ENCODE measurements at places on chromosomes 7 and 10.
A peak's percentile ranks its signal among the peaks of the same experiment; 100 is the strongest.

- DNase-seq, result no peak
These were observed 213.3 kb downstream of the CUX1 start for GRCh38 chr7:102030696-102031095.

- no peak for DNase-seq
These were observed 150.7 kb upstream of the PRR15 start for GRCh38 chr7:29412912-29413311.

- DNase-seq, result no peak
These were observed 105.1 kb upstream of the NPVF start for GRCh38 chr7:25333296-25333928.

DNA sequence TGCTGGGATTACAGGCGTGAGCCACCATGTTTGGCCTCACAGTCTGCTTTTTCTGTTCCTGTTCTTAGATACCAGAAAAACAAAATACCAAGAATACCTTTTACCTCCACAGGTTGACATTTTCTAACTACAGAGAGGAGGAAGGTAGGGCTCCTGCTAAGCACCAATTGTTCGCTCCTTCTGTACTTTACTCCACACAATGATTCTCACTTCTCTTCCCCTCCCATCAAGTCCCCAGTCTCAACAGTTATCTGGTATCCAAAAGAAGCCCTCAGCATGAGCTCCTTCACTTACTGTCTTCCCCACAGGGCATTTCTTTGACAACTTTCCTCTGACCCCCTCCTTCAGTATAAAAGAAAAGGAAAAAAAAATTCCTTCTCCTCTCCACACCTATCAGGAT is 47.7 kb upstream of the ZNF800 start:
- no peak for DNase-seq

DNA sequence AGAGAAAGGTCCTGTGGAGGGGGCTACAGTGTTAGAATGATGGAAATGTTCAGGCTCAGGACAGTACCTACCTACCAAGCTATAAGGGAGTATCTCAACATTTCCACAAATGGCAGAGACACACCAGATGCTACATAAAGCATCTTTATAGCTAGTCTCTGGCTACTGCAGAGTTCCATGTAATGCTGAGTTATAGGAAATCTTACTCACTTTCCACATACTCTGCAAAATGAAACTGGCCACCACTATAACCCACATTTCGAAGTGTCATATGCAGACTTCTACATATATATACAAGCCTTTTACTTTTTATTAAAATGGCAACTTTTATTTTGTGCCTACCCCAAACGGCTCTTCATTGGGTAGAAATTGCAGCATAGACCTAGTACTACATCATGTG is 85.5 kb downstream of the FAS start:
- DNase-seq, result no peak

GRCh38 chr7:141053626-141054025 is 20.2 kb upstream of the TMEM178B start:
- DNase-seq, result no peak

GRCh38 chr10:7477538-7478334 is 66.9 kb upstream of the SFMBT2 start:
- DNase-seq, result no peak

DNA sequence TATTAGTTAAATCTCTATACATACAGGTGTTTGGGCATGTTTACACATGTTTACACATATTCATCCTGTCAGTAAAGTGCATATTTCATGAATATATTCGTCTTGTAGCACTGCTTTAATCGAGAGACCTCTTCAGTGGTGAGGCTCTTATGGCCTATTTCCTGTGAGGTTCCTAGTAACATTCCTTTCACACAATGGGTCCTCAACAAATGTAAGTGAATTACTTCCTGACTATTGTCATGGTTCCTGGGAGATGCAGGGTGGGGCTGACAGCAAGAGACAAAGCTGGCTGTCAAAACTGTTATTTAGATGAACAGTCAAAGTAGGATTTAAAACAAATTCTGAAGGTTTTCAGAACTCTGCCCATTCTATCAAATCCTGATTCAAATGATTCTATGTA is 12.4 kb upstream of the SEMA3A start:
- DNase-seq, result no peak

DNA sequence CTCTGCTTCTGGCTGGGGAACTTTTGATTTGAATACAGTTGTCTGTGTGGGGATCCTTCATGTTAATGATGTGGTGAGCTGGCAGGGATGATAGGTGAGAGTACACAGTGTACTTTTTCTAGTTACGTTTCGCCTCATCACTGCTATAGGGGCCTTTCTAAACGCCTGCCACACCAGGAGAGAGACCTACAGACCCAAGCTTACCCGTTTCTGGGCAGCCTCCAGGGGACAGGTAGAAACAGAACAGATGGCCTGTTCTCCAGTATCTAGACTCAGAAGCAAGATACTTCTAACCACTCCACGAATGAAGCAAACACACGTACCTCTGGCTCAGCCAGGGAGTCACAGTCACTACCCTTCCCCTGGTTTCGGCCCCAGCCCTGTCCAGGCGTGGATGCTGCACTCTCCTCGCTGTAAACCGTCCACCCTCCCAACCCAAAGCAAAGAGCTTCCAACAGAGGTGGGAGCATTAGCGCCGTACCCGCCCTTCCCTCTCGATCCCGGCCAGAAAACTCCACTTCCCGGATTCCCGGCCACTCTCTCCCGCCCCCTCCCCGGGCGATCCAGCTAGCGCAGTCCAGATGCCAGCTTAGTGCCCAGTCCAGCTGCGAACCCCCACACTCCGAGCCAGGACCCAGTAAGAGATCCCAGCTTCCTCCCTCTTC is 1.2 kb downstream of the CCDC6 start:
- DNase-seq, result peak; percentile 31

DNA sequence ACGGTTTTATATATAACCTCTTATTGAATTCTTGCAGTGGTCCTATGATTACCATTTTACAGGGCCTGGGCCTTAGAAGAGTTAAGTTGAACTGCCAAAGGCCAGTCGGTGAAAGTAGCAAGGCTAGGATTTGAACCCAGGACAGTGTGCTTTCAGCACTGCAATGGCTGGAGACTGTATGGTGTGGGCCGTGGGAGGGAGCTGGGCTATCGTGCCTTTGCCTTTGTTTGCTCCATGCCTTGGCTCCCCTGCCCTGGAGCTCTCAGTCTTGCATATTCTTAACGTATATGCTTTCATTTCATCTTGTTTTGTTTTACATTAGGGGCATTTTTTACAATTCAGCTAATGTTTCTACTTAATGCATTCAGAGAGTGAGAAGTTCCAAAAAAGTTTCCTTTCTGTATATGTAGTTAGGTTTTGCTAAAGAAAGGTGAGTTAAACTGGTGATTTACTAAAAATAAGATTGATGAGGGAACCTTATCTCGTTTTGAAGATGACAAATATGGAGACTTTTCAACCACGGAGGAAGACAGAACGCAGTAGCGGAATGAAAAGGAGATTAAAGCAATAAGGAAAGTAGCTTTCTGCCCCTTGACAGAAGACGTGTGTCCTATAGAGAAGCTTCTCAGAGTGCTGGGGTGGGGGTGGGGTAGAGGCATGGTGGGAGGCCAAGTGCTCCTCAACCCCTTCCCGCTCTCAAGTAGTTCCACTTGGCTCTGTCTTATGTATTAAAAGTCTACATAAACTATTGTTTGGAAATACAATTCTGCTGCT is 82.5 kb downstream of the RTKN2 start:
- DNase-seq, result no peak

DNA sequence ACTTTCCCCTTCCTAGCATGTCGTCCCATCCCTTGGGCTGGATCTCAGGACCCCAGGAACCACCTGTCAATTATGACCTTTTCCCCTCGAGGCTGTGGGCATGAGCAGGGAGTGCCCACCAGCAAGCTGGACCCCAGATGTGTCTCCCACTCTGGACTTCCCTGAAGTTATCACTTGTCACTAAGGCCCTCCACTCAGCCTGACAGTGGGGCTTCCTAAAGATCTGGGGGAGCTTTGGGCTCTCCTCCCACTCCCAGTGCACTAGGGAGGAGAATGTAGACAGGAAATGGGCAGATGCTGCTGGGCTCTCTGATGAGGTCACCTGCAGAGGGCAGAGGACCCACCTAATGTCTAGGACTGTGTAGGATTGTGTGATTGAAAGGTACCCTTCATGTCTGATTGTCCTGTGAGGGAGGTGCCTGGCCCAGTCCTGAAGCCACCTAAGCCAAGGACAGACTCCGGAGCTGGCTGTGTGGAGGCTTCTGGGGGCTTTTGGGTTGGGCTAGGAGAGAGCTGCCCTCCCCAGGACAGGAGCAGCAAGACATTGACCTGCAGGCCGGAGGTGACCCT is 18.7 kb downstream of the MYO1G start:
- DNase-seq, result no peak

DNA sequence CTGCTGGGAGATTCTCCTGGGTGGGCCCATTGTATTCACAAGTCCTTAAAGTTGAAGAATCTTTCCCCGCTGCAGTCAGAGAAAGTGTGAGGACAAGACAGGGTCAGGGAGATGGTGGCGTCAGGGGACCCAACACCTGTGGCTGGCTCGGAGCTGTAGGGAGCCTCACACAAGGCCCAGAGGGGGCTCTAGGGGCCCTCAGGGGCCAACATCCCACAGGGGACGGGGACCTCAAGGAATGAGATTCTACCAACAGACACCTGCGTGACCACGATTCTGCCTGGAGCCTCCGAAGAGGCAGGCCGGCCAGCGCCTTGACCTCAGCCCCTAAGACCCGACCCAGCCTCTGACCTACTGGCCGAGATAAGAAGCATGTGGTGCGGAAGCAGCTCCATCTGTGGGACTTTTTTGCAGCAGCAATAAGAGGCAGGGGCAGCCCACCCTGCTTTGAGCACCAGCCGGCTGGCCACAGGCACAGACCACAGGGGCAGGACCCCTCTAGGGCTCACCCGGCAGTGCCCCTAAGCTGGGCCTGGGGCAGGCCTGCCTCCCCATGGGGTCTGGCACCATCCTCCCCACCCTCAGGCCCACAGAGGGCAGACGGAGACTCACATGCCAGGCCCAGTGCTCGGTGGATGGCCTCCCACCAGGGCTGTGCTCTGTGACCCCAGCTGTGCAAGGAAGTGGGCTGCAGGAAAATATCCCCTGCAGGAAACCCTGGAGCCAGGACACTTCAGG is 13.2 kb downstream of the RASGEF1A start:
- no peak for DNase-seq

GRCh38 chr10:49330127-49330665 is 31.2 kb downstream of the C10orf71 start:
- DNase-seq, result no peak

DNA sequence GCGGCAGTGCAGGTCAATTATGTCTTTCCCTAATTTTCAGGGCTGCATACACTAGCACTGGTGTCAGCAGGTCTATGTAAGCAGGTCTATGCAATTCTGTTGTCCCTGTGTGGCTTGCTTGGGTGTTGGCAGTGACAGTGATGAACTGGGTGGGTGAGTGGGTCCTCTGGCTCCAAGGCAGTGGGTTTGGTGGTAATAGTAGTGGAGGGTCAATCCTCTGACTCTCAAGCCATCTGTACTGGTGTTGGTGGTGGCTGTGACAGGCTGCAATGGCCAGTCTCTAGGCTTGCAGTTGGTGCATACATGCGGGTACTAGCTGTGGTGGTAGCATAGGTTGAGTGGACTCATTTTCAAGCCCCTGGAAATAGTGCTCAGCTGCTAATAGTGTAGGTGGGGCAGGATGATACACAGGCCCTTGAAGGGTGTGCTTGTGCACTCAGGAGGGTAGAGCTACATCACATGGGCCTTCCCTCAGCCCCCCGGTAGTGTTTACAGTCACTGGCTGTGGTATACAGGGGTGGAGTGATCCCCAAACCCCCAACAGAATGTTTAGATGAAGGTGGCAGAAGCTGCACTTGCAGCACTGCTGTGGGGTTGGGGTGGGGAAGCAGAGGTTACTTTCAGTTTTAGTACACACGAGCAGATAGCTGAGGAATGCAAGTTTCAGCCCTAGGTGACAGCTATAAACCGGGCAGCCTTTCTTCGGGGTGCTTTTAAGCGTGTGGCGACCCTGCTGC is 331.3 kb downstream of the PCDH15 start:
- no peak for DNase-seq

- no peak for DNase-seq
These were observed 20.0 kb upstream of the SMO start for GRCh38 chr7:129168231-129169021.

DNA sequence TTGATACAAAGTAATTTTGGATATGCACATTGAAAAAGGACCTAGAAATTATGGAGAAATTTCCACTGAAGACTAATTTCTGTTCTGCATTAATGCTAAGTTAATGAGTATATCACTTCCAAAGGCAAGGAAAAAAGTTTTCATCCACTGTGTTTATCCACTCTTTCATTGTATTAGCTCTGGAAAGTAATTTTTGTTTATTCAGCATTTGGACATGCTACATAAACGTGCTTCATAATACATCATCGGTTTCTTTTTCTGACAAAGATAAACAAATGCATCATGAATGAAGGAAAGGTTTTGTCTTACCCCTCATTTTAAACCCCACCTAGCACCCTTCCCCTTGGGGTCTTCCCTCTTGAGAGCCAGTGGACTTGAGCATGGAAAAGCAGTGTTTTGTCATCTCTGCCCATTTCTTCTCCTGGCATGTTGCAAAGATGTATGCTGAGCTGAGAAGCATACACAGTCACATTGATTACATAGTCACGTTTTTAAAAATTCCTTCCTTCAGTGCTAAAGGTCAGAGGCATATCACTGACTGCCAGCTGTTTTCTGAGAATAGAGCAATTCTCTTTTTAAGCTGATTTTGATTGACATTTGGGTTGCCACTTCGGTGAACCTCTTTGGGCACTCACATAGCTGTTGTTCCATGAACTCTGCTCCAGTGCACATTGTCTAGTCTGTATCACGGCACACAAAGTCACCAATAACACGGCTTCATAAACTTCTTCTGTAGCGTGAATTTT is 65.9 kb upstream of the C7orf33 start:
- DNase-seq, result no peak

DNA sequence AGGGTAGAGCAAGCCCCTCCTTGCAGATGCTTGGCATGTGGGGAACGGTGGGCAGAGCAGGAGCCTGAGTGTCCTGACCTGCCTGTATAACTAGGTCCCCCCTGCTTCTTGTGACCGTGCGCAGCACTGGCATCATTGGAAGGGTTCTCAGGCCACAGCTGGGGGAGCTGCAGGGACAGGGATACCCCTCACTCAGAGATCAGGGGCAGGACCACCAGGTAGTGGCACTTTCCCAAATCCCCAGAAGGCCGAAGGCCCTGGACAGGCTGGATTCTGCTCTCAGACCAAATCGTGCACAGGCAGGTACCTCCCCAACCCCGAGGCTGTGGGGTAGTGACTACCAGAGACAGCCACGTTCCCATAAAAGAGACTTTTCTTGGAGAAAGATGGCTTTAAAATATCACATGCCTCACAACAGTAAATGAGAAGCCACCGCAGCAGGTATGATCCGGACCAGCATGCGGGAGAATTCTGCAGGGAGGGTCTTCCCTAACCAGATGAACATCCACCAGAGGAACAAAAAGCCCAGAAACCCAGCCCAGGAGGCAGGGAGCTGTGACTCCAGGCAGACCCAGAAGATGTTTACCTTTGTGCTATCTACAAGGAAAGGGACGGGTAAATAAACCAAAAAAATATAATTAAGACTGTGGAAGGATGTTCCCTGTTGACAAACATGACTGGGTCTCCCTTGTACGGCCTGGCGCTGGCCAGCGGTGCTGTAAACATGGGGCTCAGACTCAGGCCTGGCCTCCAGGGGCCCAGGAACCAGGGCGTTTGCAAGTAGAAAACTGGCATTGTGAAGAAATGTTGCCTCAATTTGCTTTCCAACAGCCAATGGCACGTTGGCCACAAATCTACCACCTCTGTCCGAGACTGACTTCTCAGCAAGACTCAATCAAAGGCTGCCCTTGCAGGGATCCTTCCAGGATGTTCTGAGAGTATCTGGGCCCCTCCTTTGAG is 180.0 kb downstream of the TNS3 start:
- no peak for DNase-seq

GRCh38 chr10:120982507-120982906 is 131.3 kb downstream of the WDR11 start:
- no peak for DNase-seq
